Activated gamma-delta T cell treated with anti-CD3 and anti-CD28 coated beads, Interleukin-2, amount 50 U/mL, for 16 hours (primary cell): ENCODE measurements at places on chromosomes 11 and 22.

DNA sequence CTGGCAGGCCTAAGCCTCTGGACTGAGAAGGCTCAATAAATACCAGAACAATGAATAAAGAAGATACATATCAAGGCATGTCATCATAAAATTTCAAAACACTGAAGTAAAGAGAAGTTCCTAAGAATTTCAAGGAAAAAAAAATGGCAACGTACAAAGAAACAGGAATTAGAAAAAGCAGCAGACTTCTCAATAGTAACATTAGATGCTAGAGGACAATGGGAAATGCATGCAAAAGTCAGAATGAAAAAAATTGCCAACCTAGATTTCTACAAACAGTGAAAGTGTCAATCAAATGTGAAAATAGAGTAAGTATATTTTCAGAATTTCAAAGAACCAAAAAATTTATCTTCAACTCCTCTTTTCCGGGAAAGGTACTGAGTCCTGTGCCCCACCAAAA lies 125.0 kb downstream of the KCNC1 start:
- DNase-seq = no peak

DNA sequence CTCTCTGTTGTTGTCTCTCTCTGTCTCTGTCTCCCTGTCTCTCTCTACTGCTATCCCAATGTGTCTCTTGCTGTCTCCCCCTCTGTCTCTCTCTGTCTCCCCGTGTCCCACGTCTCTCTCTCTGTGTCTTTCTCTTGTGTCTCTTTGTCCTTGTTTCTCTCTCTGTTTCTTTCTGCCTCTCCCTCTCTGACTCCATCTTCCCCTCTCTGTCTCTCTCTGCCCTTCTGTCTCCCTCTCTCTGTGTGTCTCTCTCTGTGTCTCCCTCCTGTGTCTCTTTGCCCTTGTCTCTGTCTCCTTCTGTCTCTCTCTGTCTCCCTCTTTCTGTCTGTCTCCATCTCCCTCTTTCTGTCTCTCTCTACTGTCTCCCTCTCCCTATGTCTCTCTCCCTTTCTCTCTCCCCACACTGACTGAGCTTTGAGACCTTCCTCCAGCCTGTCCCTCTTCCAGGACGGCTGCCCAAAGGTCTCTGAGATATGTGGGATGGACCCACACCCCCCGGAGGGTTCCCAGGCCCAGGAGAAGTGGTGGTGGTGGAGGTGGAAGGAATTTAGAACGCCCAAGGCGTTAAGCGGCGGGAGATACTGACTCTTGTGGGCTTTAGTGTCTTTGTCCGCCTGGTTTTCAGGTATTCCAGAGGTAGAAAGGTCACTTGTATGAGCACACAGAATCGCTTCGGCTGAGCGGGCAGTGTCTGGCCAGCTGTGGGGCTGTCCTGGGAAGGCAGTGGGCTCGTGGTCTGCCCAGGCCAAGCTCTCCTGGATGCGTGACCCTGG lies 65.5 kb upstream of the CCND1 start:
- no peak for DNase-seq

DNA sequence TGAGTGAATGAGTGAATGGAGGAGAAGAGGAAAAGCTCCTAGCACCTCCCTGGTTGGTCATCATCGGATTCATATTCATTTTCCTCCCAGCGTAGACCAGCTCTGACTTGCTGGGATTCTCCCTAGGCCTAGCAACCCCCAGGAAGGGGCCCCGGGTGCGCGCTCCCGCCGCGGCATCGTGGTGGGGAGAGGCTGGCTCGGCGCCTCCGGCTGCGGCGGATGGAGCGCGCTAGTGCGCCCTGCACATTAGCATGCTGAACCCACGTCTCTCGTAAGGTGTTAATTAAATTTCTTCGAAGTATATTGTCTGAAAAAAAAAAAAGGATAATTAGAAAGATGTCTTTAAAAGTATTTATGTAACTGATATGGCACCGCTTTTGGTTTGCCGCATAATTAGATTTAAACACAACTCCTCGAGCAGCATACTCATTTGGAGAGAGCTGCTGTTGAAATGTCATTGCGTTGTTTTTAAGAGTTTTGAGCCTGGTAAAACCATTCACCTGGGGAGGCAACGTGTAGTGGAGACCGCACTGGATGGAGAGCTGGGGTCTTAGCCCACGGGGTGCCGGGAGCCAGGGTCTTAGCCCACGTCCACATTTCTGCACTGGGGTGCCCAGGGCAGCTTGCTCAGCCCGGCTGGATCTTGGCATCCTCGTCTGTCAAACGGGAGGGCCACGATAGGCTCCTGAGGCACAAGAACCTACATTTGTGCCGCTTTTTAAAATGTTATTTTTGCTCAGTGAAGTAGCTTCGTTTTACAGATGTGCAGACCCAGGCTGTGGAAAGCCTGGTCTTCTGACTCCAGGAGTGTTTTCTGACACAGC lies 21.8 kb downstream of the MPPED1 start:
- no peak for DNase-seq

GRCh38 chr11:69476509-69476961 lies 4.9 kb upstream of the LINC01488 start:
- DNase-seq = no peak

DNA sequence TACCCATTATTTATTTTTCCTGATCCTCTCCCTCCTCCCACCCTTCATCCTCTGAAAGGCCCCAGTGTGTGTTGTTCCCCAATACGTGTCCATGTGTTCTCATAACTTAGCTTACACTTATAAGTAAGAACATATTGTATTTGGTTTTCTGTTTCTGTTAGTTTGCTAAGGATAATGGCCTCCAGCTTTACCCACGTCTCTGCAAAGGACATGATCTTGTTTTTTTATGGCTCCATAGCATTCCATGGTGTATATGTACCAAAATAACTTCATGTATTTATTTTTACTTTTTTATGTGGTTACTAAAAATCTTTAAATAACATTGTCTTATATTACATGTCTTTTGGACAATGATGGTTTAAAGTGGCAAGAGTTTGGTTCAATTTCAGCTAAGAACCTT lies 15.2 kb downstream of the PDGFD start:
- no peak for DNase-seq
